ENCODE measurements at places on chromosomes 5 and 9.

GRCh38 chr5:138467711-138468132 lies 2.4 kb downstream of the EGR1 start:
- no peak for DNase-seq

- DNase-seq = no peak
These were observed 146.2 kb upstream of the PLCXD3 start for GRCh38 chr5:41656597-41656996.

- no peak for DNase-seq
These were observed 55.9 kb downstream of the AHRR start for GRCh38 chr5:377326-377981.

DNA sequence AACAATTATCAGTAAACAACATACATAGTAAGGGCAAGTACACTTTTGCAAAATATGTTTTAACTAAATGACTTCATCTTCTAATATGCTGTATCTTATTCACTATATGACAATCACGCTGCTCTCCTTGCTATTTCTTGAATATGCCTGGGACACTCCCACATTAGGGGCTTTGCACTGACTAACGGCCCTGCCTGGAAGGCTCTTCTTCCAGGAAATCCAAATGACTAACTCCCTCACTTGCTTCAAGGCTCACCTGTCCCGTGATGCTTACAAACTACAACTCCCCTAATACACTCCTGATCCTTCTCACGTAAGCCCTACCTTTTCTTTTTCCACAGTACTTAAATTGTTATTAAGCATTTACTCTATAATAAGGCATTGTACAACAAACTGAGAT lies 10.6 kb downstream of the ERP44 start:
- DNase-seq = no peak

GRCh38 chr5:33975852-33976251 lies 8.6 kb downstream of the SLC45A2 start:
- DNase-seq = no peak
